ENCODE measurements at places on chromosomes 3 and 15.

- no peak for DNase-seq
Observed at GRCh38 chr3:112000966-112001365, 2.2 kb downstream of the TAGLN3 start.

GRCh38 chr3:11509173-11510000, 134.3 kb downstream of the VGLL4 start:
- DNase-seq, result no peak

DNA sequence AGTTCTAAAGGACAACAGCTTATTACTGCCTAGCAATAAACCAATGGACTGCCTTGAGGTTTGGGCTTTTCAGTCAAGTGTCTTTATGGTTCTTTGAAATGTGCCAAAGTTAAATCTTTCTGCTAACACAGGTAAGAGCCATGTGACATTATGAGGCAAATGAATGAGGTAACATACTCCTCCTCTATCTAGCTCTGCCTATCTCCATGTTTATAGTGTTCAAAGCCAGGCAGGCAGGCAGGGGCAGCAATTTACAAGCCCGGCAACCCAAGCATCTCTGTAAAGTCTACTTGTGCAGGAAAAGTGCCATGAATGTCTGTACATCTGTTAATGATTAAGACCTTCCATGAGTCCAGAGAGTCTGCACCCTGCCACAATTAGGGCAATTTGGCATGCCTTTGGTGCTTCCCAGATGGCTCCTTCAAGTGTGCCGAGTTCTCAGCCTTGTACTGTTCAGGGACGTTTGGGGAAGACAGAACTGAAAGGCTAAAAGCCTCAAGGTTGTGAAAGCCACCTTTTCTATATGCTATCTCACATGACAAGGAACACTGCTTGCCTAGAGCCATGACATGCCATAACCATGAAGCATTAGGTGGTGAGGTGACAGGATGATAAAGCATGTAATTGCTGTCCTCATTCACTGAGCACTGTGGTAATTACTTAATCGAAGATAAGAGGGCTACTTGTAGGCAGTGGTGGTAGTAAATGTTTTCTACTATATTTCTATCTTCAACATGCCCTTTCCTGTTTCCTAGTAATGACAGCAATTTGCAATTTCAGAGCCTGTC, 41.4 kb upstream of the EIF1B start:
- DNase-seq, result no peak

- DNase-seq, result no peak
Observed at GRCh38 chr15:100112636-100113305, 229.0 kb downstream of the ADAMTS17 start.

DNA sequence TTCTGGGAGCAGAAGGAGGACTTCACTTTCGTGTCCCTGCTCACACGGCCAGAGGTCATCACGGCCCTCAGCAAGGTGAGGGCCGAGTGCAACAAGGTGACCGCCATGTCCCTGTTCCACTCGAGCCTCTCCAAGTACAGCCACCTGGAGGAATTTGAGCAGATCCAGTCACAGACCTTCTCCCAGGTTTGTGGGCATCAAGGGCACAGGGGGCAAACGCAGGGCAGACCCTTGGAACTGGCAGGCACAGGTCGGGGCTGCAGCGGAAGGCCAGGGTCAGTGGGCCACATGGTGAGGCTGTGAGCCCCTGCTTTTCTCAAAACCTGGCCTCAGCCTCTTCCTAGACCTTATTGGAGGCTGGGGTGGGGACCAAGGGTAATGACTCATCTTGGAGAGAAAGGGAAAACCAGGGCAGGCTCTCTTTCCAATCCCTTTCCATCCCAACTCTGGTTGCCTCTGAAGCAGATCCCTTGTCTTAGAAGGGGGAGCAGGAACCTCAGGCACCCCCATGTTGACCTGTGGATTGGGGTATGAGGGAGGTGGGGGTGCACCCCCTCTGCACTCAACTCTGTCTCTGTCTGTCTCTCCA, 29.5 kb downstream of the DNAH1 start:
- no peak for DNase-seq

- DNase-seq, result no peak
Observed at GRCh38 chr15:69150841-69151240, 9.6 kb upstream of the GLCE start.

DNA sequence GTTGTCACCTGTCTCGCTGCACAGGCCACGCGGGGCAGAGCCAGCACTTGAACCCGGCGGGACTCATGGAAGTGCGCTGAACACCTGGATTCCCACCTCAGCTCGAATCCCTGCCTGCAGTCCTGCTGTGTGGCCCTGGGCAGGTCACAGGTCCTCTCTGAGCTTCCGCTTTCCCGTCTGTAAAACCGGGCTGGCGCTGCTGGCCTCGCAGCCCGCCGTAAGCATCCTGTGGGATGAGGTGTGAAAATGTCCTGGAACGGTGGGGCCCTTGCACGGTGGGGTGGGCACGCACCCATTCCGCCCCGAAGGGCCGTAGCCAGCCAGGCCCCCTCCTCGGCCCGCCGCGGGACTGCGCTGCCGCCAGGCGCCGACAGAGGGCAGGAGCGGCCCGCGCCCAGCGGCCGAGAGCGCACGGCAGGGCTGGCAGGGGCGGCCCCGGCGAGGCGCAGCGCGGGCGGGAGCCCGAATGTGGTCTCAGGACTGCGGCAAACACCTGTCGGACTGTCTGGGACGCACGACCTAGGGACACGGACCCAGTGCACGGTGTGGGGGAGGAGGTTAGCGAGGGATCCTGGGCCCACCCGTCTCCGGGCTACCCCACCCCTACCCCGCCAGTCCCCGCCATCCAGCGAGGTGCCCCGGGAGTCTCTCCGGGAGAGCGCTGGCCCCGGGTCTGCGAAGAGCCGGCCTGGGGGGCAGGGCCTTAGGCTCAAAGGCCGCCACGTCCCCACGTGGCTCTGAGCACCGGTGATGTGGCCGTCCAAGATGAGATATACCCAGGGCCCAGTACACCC, 40.4 kb downstream of the DNAJB8 start:
- peak; percentile 49 for DNase-seq

DNA sequence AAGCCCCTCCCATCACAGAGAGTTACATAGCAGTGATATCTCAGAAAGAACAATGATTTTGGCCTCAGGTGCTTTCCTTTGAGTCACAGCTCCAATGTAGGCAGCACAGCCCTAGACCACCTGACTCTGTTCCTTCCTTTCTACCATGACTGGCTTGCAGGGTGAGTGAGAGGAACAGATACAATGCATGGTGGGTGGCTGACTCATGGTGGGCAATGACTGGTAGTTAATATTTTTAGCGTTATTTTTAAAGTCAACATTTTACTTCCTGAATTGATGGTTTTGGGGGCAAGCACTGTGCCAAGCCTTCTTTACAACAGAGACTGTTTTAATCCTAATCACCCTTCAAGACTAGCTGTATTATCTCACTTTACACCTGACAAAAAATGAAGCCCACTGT, 32.8 kb upstream of the ST3GAL6 start:
- DNase-seq, result no peak

DNA sequence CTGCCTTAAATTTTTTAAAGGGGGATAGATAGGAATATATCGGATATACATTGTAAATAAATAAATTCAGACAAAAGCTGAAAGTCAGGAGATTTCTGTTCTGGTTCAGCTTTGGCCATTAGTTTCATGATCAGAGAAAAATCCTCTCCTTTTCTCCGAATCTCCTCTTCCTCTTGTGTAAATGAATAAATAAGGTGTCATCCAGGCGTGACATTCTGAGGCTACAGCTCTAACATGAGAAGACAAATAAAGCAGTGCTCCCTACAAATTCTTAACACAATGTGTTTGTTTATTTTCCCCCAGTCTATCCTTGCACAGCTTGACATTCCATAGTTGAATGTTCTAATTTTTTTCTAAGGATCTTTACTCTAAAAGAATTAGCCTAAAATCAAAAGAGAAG, 9.4 kb upstream of the MB21D2 start:
- DNase-seq, result no peak

DNA sequence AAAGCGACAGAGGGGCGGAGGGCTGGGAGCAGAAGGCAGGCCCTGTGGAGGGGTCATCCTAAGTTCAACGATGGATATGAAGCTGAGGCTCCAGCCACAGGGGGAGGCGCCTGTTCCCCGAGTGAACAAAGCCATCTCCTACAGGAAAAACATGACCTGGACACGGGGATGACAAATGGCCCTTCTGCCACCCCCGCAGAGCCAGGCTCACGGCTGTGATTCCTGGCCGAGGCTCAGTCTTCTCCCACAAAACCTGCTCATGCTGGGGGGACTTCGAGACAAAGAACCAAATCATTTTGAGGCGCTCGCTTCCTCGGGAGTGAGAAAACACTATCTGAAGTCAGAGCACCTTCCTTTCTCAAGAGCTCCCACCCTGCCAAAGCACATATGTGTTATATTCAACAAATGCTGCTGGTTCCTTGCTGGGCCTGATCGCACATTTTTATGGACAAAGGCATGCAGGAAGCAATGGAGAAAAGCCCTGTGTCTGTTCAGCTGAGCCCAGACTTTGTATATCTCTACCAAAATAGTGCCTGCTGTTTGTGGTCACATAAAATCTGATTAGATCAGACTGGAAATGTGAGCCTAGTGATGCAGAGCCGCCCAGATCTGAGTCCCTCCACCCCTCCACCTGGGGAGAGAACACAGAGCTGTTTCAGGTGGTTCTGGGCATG, 5.6 kb downstream of the RBP1 start:
- DNase-seq, result no peak

- DNase-seq, result no peak
Observed at GRCh38 chr3:8966820-8967348, 3.6 kb upstream of the RAD18 start.

DNA sequence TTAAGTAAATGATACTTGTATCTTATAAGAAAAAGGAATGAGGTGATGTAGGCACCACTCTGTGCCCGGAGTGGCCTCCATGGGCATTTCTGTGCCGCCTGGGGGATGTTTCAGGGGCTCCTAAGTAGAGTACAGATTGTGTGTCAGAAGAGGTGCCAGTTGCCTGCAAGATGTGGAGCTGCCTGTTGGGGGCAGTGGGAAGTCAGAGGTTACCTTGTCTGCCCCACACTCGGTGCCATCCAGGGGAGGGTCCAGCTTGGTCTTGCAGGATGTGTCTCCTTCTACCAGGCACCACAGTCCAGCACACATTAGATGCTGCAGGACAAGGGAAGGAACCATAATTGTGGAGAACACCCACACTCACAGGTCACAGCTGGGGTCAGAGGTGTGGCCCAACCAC, 208.8 kb downstream of the ADAMTS17 start:
- no peak for DNase-seq

GRCh38 chr3:46303240-46303639, 50.7 kb upstream of the CCR2 start:
- DNase-seq, result no peak

DNA sequence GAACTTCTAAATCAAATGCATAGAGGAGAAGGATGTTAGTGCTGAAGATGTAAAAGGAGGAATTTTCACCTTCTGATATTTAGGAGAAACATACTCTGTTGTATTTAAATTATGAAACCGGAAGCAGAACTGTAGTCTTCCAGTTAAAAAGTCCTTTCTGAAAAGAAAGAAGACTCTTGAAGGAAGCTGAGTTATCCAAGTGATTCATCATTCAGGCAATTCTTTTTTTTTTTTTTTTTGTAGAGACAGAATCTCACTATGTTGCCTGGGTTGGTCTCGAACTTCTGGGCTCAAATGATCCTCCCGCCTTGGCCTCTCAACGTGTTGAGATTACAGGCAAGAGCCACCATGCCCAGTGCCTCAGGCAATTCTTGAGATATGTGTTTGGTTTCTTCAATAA, 424.8 kb upstream of the TPM1 start:
- DNase-seq, result no peak

GRCh38 chr15:80003934-80004472, 33.0 kb upstream of the BCL2A1 start:
- no peak for DNase-seq

DNA sequence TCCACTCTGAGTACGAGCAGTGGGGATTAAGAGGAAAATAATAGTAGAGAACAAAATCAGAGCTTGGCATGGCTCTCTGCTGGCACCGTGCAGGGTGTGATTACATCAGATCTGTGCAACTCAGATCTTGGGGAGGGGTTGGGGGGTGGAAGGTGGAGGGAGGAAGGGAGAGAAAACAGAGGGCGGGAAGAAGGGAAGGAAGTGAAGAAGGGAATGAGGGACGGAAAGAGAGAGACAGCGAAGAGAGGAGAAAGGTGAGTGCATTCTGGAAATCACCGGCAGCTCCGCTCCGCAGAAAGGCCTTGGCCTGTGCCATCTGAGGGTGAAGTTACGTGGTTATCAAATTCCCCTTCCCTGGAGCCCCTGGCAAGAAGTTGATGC, 31.0 kb upstream of the ADAMTS17 start:
- DNase-seq, result no peak

- no peak for DNase-seq
Observed at GRCh38 chr3:123843668-123844067, 40.5 kb downstream of the MYLK start.

DNA sequence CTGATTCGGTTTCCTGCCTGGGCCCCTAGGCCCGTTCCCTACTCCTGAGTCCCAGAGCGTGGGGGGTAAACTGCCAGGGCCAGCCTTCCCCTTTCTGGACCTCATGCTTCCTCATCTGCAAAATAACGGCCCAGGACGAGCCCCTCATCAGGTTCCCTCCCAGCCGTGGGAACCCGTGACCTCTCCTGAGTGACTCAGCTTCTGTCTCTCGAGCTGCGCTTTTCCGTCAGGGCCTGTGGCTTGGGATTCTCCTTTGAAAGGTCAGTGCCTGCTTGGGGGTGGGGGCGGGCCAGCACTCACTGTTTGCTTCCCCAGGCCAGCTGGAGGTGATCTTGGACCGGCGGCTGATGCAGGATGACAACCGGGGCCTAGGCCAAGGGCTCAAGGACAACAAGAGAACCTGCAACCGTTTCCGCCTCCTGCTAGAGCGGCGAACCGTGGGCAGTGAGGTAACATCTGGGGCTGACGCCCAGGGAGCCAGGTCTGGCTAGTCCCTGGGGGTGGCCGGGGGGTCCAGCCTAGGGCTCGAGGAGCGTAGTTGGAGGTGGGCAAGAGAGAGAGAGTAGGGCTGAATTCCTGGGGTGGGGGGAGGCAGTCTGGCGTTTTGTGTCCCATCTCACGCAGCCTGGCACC, 12.8 kb downstream of the MAN2A2 start:
- DNase-seq, result no peak

- DNase-seq, result no peak
Observed at GRCh38 chr15:27601239-27601960, 497.7 kb downstream of the OCA2 start.

DNA sequence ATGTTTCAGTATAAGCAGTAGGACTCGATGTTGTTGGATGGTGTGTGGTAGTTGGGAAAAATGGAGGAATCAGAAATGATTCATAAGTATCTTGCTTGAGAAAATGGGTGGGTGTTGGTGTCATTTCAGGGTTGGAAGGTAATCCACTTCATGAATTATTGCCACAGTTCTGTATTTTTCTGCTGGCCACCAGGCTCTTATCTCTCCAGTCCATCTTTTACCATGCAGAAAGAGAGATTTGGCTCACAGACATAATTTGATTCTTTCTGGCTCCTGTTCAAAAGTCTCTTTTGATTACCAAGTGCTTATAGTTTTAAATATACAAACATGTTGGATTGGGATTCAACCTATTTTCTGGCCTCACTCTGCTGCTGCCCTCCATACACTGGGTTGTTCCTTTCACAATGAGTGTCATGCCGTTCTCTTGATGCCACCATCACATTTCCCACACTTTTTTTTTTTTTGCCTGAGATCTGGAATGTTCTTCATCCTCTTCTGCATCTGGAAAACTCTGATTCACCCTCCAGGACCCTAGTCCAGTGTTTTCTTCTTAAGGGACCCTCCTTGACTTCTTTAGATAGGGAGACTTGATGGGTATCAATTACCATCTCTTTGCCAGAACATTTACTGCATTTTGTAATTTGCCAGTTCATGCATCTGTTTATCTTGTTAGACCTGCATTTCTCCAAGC, 69.4 kb upstream of the GAP43 start:
- no peak for DNase-seq
